ENCODE measurements at places on chromosomes 16 and 17.

DNA sequence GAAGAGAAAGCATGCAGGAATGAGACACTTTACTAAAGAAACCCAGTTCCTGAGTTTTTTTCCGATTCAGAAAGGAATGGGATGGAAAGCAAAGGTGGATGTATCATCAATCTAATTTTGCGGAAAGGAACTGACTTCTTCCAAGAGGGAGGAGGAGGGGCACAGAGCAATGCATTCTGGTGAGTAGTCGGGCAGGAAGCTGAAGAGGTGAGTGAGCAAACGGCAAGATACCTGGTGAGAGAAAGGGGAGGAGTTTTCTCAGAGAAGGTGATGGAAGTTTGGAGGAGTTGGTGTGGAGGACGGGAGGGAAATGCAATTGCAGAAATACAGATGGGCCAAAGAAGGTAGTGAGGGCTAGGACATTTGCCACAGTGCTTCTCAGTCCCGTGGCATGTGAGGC lies 713.2 kb downstream of the KCNJ2 start:
- no peak for DNase-seq

DNA sequence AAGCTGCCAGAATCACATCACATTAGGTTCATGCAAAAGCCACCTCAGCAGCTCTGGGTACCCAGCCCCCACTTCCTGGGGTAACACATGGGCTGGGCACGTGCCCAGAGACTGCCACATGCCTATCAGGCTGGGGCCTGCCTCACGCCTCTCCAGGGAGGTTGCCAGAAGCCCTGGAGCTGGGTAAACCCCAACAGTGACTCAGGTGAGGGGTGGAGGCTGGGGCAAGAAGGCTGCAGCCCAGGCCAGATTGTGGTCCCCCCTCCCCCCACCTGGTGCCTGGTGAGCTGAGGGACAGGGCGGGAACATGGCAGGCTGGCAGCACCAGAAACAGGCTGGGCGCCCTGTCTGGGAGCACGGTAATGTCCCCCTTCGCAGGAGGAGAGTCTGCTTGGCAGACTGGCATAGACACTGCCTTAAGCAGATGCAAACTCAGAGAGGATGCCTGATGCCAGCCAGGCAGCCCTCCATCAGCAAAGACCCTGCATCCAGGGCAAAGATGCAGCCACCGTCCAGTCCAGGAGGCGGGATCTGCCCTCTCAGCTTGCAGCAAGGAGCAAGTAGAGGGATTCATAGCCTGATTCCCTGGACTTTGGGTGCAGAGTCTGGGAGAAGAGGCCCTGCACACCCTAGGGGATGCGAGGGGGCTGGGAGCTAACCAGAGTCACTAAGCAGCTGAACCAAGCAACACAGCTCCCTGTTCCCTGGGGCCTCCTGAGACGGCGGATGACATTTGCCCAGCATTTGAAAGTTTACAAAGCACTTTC lies 28.8 kb downstream of the NGFR start:
- DNase-seq: peak; percentile 7

DNA sequence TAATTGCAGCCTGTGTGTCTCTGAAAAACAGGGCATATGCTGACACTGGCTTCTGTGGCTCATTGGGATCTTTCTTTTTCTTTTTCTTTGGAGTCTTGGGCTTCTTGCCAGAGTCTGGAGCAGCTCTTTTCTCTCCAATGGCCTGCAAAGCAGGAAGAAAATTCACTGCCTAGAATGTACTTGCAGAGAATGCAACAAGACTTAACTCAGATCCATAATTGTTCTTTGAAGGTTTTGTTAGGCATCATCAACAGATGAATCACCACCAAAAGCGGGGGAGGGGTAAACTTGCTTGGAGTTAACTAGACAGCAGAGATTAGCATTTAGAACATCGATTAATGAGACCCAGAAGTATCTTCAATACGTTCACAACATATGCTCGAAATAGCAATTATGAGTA lies 100.9 kb downstream of the TOX3 start:
- no peak for DNase-seq

DNA sequence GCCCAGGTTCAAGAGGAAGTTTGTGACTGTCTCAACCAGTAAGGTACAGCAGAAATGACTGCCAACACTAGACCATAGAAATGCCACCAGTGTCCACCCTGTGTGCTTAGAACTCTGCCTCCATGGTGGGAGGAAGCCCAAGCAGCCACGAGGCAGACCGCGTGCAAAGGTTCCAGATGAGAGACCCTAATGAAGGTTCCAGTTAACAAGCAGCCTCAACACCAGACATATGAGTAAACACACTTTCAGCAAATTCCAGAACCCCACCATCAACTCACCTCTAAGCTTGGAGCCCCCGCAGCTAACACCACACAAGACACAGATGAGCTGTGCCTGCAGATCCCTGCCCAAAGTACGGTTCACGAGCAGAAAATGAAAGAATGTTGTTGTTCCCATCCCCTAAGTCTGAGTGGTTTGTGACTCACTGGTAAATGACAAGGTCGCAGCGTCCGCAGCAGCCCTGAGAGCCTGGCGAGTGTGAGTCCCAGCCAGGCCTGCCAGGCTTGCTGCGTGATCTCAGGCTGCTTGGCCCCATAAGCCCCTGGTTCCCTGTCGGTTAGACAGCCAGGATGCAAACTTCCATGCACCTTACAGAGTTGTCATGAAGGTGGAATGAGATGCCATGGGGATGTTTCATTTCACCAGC lies 193.7 kb downstream of the C16orf95 start:
- DNase-seq: no peak

DNA sequence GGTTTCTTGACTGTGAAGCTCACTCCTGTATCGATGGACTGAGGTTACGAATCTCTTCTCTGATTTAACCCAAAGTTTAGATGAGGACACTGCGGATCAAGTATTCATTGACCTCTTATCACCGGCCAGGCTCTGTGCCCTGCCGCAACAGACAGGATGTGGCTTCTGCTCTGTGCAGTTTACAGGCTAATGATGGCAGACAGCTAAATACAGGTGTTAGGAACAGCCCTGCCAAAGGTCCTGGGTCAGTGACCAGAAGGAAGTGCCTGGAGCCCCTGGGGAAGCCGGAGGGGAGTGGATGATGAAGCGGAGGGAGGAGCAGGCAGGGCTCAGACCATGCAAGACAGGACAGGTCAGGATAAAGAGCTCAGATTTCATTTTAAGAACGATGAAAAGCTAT lies 44.4 kb downstream of the HAPSTR1 start:
- no peak for DNase-seq

GRCh38 chr17:3511852-3512504 lies 36.2 kb downstream of the ASPA start:
- no peak for DNase-seq

DNA sequence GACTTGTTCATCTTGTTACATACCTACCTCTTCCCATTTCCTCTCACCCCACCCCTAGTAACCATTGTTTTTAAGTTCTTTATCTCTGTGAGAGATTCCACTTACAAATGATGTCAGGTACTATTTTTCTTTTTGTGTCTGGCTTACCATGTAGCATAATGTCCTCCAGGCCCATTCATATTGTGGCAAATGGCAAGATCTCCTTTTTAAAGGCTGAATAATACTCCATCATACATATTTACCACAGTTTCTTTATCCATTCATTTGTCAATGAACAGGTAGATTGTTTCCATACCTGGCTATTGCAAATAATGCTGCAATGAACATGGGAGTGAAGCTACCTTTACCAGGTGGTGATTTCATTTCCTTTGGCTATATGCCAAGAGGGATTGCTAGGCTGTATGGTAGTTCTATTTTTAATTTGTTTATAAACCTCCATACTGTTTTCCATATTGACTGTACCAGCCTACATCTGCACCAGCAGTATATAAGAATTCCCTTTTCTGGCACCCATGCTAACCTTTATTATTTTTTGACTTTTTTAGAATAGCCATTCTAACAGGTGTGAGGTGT lies 53.9 kb downstream of the NSRP1 start:
- no peak for DNase-seq

- DNase-seq: no peak
Observed at GRCh38 chr17:48549281-48549630, 4.3 kb upstream of the HOXB2 start.

DNA sequence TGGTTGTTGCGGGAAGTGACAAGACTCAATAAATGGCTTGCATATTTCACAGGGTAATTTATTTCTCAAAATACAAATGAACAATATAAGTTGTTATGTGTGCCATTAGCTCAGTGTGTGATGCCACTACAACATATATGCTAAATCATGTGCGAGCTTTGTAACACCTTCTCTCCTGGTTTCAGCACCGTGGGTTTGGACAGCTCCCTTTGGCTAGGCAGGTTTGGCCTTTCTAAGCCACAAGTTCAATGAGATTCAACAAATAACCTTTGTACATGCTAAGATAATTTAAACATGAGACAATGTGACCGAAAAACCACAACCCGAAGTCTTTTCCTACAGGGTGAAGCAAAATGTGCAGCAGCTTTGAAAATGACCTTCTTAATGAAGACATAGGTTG lies 563.9 kb downstream of the TMEM114 start:
- no peak for DNase-seq

- DNase-seq: no peak
Observed at GRCh38 chr16:57544124-57544653, 1.7 kb downstream of the ADGRG5 start.

DNA sequence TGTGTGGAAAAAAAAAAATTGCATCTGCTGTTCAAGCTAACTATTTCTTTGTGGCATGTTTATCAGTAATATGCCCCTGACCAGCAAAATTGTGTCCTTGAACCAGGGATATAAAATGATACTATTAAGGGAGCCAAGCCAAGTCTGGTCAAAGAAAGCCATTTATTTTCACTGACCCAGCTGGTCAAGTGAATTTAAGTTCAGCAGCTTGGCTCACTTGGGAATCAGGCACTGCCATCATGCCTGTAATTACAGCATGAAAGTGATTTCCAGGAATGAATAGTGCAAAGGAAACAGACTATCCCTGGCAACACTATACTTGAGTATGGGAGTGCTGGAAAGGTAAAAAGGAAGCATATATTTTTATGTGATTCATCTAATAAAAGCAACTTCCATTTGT lies 934.6 kb upstream of the CDH8 start:
- DNase-seq: no peak

- no peak for DNase-seq
Observed at GRCh38 chr16:12878973-12879372, 22.4 kb upstream of the SHISA9 start.

GRCh38 chr16:50531359-50531758 lies 16.8 kb upstream of the NKD1 start:
- DNase-seq: no peak

- DNase-seq: no peak
Observed at GRCh38 chr17:1367351-1367745, 32.7 kb downstream of the YWHAE start.

- DNase-seq: no peak
Observed at GRCh38 chr16:80947708-80948625, 58.7 kb downstream of the CMC2 start.

- DNase-seq: no peak
Observed at GRCh38 chr16:14500791-14501190, 129.3 kb downstream of the PARN start.

- no peak for DNase-seq
Observed at GRCh38 chr17:45106582-45106981, 25.7 kb downstream of the PLCD3 start.

GRCh38 chr16:70302745-70303144 lies 3.8 kb downstream of the DDX19B start:
- no peak for DNase-seq

DNA sequence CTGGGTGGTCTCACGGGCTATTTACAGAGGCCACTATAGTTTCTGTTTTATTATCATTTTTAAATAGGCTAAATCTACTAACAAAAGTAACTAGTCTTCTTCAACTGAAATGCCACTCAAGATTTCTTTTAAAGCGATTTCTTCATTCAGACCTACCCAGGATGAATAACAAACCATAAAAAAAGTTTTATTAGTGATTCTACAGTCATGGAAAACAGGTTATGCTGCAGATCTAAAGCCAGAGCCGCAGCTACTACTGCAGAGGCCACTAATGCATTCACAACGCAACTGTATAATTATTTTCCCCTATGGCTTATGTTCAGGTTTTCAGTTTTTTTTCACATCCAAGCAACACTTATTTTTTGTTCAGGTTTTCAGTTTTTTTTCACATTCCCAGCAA lies 136.2 kb upstream of the AXIN2 start:
- no peak for DNase-seq

DNA sequence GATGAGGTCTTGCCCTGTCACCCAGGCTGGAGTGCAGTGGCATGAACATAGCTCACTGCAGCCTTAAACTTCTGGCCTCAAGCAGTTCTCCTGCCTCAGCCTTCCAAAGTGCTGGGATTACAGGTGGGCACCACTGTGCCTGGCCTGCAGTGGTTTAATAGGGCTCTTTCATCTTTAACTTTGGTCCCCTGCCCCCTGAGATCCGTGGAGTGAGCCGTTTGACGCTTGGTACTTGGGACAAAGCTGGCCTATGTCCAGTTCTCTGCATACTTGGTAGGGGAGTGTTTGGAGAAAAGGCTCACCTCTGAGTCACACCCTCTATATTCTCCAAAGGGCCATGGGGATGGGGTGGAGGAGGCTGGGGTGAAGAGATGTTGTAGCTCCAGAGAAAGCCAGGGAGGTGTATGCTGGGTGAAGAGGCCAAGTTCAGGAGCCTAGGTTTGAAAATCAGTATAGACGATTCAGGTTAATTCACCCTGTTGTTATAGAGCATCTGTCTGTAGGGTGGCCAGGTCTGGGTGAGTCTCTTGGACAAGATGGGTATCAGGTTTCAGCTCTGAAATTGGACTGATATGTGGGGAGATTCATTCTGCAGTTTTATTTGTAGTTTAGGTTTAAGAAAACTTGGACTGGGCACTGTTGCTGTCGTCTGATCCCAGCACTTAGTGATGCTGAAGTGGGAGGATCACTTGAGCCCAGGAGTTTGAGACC lies 17.6 kb downstream of the ABCC1 start:
- no peak for DNase-seq

- DNase-seq: peak; percentile 73
Observed at GRCh38 chr17:45428050-45428617, 4.5 kb downstream of the ARHGAP27 start.

DNA sequence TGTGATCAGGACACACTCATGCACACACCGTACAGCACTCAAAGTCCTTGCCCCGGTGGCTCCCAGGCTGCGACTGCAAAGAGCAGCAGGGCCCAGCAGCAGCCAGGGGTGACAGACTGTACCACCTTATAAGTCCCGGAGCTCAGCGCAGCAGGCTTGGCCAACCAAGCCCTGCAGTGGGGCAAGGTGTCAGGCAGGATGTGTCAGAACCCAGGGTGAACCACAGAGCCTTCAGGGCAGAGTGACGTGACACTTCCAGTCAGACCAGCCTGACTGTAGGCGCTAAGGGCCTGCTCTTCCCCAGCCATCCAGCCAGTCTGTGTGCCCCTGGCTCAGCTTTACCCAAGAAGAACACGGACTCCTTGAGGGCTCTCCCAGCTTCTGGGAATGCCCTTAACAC lies 204.1 kb downstream of the COPRS start:
- DNase-seq: peak; percentile 1

All from effector CD8-positive, alpha-beta T cell (primary cell).